Kidney tubule cell (primary cell): ENCODE measurements at places on chromosomes 3 and 15.

- DNase-seq = peak; percentile 56
Observed at GRCh38 chr15:62254137-62254934, 89.3 kb upstream of the C2CD4B start.

DNA sequence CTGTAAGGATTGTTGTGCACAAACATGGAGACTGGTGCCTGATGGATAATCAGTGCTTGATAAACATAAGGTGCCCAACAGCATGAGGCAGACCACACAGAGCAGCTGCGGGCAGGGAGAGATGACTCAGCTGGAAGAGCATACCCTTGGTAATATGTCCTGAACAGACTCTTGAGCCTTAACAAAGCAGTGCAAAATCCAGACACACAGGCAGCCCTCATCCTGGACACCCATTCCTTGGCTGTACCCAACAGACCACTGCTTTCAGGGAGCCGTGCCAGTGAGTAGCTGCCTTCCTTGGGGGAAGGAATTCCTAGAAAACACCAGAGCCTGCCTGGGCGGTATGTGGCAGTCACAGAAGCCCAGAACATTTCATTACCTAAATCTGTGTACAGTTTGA, 156.2 kb downstream of the CLSTN2 start:
- DNase-seq = peak; percentile 53

- DNase-seq = no peak
Observed at GRCh38 chr3:8113626-8114025, 388.0 kb upstream of the LMCD1 start.

DNA sequence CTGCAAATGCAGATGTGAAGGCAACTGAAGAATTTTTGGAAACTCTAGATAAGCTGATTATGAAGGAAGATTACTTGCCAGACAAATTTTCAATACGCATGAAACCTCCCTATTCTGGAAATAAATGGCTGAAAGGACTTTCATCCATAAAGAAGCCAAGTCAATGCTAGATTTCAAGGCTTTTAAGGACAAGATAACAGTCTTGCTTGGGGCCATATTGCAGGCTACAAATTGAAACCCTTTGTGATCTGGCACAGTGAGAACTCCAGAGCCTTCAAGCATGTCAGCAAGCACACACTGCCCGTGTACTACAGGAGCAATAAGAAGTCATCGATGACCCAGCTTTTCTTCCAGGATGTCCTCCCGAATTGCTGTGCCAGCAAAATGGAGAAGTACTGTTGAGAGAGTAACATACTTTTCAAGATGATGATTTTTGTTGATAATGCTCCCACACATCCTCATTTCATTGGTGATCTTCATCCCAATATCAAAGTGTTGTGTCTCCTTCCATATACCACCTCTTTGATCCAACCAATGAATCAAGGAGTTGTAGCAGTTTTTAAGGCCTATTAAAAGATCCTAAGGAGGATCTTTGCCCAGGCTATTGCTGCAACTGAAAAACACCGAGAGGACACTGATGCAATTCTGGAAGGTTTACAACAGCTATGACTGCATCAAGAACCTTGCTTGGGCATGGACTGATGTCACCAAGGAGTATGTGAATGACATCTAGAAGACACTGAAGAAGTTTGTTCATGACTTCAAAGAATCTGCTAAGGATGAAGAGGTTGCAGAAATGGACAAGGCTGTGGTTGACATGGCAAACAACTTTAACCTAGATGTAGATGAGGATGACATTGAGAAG, 20.3 kb downstream of the CALML4 start:
- DNase-seq = no peak

- DNase-seq = no peak
Observed at GRCh38 chr3:22349215-22349851, 598.3 kb upstream of the ZNF385D start.

GRCh38 chr3:59212128-59212779, 162.4 kb upstream of the CFAP20DC start:
- DNase-seq = peak; percentile 60

- peak; percentile 67 for DNase-seq
Observed at GRCh38 chr3:188043891-188044290, 110.1 kb upstream of the LPP start.

GRCh38 chr3:66401157-66401550, 99.7 kb downstream of the LRIG1 start:
- DNase-seq = no peak

DNA sequence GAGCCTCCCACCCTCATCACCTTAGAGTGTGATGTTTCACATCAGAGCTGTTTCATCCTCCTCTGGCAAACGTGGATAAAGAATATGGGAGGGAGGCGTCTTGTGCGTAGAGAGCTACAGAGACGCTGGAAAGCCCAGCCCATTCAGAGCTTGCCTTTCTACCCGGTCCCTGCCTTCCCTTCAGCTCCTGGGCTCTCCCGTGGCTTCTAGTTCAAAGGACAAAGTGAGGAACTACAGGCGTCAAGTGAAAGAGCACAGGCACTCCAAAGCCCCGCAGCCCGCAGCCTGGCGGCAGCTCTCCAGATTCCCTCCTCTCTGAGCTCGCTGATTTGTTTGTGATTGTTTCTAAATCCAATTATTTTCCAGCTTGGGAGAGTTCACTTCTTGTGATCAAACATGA, 197.1 kb upstream of the IGF1R start:
- DNase-seq = no peak

GRCh38 chr3:69740103-69741021, 1.1 kb downstream of the MITF start:
- DNase-seq = peak; percentile 71

- peak; percentile 23 for DNase-seq
Observed at GRCh38 chr3:27201492-27201891, 167.7 kb downstream of the NEK10 start.

DNA sequence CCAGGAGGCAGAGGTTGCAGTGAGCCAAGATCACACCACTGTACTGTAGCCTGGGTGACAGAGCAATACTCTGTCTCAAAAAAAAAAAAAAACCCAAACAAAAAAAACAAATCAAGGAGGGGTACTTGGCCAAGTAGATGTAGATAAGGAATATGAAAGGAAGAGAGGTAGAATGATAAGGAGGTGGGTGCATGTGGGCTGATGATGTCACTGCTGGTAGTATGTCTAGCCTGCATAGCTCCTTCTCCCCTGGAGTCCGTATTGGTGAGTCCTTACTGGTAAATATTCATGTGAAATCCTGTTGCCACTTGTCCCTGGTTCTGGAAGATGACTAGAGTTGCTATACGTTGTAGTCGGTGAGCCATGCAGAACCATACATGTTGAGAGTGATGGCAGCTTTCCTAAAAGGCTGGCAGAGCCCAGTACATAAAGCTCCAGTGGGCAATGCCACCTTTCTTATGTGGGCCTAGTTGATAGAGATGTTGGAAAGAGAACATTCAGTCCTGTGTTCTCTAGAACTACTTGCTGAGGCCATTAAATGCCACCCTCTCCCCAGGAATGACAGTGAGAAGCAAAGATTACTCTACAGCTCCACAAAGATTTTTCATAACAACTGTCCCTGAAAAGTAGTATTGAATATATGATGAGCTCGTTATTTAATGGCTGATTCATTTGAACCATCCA, 11.0 kb downstream of the KAT2B start:
- DNase-seq = no peak

- no peak for DNase-seq
Observed at GRCh38 chr3:116034086-116034485, 410.8 kb downstream of the GAP43 start.
